Thoracic aorta (tissue), 2 donors: ENCODE measurements at places on chromosomes 3 and 15. TPM values are rescaled to one million over a fixed set of nuclear protein-coding genes. Genes with fewer than 3 reads are reported as not detected.

TNFAIP8L3 gene
- 42.0 TPM for total RNA-seq

ARIH1 gene
- 88.4 TPM for total RNA-seq

MYNN gene
- 14.3 TPM for total RNA-seq

EXD1 gene
- not detected for total RNA-seq

TERC gene
- total RNA-seq: 132 TPM

ERC2 gene
- total RNA-seq: not detected

P3H2 gene
- total RNA-seq: 28.4 TPM

ADGRG7 gene
- not detected for total RNA-seq

STAC gene
- 62.3 TPM for total RNA-seq
